ENCODE measurements at places on chromosomes 12 and 14.

DNA sequence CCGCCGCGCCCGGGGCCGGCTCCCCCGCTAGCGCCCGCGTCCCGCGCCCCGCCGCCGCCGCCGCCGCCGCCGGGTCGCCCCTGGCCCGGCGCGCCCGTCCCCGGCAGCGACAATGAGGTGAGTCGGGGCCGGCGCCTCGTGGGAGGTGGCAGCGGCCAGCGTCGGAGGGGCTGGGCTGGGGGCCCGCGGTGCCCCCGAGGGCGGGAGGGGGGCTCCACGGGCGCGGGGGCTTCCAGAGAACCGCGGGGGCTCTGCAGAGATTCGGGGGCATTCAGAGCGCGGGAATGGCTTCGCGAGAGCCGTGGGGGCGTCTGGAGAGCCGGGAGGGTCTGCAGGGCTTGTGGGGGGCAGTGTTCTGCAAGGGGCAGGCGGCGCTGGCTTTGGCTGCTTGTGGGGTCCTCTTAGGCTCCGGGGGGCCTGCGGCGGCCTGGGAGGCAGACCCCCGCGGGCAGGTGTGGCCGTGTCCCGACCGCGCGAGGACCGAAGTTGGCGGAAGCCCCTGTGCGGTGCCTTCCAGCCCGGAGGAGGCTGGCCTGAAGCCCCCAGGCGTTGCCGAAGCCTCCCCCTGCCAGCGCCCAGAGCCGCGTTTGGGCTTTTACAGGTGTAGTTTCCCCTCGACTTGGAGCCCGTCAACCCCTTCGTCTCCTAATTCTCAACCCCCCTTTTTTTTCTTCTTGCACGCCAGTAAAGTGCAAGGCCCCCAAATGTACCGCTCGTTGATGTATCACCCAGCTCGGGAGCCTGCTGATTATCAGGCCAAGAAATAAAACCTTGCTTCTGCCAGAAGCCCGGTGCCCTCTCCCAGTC lies 93.1 kb upstream of the EVL start:
- no peak for DNase-seq

DNA sequence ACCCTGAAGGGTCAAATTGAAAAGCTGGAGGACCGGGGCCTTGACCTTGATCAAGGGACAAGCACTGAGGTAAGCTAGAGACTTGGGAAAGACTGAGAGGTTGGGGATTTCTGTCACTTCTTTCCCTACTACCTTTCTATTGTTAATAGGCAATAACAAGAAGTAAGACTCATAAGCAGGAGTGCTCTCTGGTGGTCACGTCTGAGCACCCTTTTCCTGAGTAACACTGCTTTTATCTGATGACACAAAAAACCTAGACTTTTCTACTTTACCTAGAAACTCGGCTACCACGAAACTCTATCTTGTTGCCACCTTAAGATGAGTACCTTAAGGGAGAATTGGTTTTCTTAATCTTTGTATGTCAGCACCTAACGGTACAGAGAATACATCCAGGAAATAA lies 35.5 kb upstream of the PPFIBP1 start:
- no peak for DNase-seq

DNA sequence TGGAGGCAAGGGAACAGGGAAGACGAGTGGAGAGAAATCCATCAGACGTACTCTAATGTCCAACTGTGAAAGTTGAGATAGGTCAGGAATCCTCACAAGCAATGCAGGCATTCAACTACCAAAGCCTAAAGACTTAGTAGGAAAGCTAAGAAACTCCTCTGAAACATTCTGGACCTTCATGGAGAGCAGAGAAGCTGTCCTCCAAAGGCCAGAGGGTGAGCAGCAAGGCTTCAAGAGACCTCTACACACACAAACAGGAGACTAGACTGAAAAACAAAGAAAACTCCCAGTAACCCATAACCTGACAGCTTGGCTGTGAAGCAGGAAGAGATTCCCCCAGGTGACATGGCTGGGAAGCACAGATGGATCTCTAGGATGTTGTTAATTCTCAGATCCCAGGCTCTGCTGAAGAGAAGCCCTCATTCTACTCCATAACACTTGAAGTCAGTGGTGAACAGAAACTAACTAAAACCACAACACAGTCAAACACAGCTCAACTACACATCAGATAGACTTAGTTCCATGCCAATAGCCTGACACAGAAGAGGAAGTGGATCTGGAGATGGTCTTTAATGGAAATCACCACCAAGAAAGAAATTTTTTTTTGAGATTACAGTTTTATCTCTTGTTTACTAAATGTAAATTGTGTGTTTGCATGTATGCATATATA lies 23.2 kb upstream of the LYZ start:
- DNase-seq: peak; percentile 22

GRCh38 chr12:54368709-54369596 lies 4.7 kb upstream of the GPR84 start:
- peak; percentile 86 for DNase-seq

DNA sequence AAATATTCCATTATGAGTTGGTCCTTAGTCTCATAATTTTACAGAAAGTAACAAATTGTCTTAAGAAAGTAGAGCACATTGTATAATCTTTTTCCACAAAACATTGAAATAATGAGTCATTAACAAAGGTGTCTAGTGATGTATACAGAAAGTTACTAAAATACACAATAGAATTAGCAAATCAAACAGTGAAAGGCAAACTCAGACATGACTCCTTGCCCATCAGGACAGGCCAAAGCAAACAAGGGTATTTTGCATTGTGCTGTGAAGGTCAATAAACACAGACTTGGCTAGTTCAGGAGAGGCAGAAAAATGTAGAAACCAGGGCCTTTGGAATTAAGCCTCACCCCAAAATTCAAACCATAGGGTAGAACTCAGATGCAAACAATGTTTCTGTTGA lies 37.3 kb downstream of the SIX4 start:
- no peak for DNase-seq

- no peak for DNase-seq
Observed at GRCh38 chr12:20213723-20214625, 154.4 kb upstream of the PDE3A start.

DNA sequence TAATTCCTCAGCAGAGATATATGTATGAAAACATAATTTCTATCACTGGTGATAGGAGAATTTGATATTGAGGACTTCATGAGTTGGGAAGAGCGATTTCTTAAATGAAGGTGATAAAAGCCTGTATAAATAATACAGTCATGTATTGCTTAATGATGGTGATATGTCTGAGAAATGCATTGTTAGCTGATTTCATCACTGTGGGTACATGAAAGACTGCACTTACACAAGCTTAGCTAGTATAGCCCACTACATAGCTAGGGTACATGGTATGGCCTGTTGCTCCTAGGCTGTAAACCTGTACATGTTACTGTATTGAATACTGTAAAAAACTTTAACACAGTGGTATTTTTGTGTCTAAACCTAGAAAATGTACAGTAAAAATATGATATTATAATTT lies 63.4 kb downstream of the ANO4 start:
- DNase-seq: no peak

- DNase-seq: no peak
Observed at GRCh38 chr12:19801941-19802340, 362.6 kb downstream of the AEBP2 start.

- no peak for DNase-seq
Observed at GRCh38 chr12:53244337-53244736, 12.3 kb upstream of the RARG start.

DNA sequence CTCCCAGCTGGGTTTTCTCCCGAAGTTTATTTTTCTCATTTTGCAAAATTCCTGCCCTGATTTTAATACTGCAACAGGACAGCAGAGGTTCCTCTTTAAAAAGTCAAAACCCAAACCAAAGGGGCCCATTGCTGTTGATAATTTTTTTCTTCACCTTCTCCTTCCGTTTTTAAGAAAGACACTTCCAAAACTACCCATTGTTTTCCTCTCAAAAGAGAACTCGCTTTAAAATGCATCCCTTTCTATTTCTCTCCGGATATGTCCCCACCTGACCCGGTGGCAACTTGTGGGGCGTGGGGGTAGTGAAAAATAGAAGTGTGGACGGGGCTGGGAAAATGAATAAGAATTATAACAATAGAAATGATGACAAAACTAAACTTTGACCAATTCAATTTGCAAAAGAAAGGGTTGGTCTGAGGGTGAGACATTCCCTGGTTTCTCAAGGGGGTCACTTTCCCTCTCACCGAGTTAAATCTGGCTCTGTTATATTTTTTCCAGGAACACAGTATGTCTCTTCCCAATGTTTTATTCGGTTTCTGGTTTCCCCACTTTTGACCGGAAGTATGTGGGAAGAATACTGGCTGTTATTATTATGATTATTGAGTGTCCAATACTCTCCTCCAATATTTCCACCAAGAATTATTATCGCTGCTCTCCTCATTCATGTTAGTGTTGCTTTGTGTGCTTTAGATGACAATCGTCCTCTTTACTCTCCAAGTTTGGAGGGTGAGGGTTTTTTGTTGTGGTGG lies 4.1 kb upstream of the TBX5 start:
- no peak for DNase-seq

DNA sequence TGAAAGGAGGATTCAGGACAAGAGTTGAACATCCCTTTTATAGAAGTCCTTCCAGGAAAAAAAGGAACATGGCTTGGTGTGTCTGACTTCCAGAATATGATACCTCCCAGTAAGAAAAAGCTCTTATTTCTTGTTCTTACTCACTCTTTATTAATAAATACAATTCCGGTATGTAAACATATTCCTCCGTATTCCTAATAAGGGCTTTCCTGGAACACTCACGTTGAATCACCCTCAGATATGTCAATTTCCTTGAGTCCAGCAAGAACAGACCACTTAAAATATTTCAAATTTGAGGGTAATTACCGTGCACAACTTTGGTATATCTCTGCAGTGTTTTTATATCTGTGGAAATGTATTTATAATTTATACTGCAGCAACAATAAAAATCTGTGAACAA lies 385.6 kb downstream of the SYT1 start:
- DNase-seq: no peak

GRCh38 chr12:116200812-116201211 lies 76.7 kb downstream of the MED13L start:
- no peak for DNase-seq

GRCh38 chr12:54207539-54208294 lies 18.9 kb upstream of the SMUG1 start:
- DNase-seq: peak; percentile 91

GRCh38 chr12:27063250-27063851 lies 19.0 kb downstream of the C12orf71 start:
- DNase-seq: no peak

- DNase-seq: no peak
Observed at GRCh38 chr12:79141776-79142175, 277.2 kb downstream of the SYT1 start.

DNA sequence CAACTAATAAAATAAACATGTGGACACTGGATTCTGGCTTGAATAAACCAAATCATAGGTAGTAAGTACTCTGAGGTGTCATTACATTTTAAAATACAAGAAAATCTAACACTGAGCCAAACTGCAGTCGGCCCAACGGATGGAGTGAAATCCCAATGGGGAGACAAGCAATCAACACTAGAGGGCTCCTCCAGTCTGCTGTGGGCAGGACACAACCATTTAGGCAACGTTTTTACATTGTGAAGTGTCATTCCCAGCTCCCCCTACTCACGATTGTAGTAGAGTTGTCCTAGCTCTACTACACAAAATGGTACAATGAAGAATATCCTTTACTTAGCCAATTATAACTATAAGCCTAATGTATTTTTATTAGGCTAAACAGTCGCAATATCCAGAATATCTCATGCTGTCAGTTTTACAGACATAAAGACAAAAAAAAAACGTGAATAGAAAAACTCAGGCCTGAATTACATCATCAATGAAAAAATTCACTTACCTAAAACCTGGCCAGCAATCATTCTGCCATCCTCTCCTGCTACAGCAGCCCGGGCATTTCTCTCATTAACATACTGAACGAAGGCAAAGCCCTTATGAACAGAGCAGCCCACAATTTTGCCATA lies 35.7 kb downstream of the HNRNPC start:
- DNase-seq: peak; percentile 35

DNA sequence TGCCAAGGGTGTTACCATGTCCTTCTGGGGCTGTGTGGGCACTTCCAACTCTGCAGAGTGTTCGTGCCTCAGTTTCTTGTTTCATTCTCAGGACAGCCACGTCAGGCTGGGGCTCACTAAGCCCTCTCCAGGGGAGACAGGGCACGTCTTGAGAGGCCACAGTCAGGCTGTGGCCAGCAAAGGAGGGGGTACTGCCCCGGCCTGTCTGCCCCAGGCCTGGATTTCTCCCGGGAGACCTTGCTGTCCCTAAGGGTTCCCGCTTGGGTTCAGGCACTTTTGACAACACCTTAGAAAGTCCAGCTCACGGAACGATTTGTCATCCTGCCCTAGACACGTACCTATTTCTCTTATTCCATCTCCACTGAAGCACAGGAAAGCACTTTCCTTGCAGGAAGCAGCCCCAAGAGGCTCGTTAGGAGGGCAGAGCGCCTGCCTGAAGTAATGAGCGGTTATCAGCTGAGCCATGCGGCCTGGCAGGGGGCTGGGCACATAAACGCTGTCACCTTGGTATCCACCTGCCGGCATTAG lies 290.4 kb upstream of the RTL1 start:
- DNase-seq: no peak

- no peak for DNase-seq
Observed at GRCh38 chr12:112190231-112191025, 65.1 kb downstream of the TRAFD1 start.

- no peak for DNase-seq
Observed at GRCh38 chr12:132579744-132580143, 30.6 kb downstream of the LRCOL1 start.

GRCh38 chr12:77064896-77065360 lies 441 bp downstream of the E2F7 start:
- DNase-seq: no peak

- no peak for DNase-seq
Observed at GRCh38 chr12:110501399-110501751, 536 bp downstream of the VPS29 start.

- no peak for DNase-seq
Observed at GRCh38 chr12:74586251-74586650, 48.6 kb downstream of the ATXN7L3B start.

DNA sequence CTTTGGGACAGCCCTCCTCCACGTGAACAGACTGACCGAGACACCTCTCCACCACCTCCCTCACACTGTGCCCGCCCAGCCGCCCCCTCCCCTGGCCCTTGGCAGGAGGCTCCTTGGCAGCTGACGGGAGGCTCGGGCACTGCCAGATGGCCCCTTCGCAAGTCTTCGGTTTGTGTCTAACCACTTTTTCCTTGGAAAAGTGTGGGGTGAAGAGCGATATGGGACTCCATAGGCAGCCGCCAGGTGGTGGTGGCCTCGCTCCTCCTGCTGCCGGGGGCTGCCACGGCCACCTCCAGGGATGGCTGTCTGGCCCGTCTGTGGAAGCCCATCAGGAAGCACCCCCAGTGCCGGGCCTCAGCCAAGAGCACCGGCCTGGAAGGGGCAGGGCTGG lies 58.7 kb downstream of the LRCOL1 start:
- DNase-seq: no peak
